ENCODE measurements at places on chromosomes 6 and 20.

DNA sequence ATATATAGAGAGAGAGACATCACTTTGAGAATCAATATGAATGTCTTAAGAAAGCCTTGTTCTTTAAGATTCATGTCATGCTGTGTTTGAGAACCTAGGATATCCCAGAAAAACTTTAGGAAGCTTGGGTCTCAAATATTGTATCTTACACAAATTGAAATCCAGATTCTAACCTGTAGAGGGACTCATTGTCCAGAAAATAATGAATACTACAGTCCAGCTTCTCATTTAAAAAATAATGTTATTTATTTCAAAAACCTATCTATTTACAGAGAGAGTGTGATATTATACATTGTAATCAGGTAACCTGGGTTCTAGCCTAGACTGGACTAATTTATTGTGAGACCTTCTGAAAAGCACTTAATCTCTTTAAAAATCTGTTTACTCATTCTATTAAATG lies 4.2 kb downstream of the RFX6 start:
- DNase-seq: no peak

- DNase-seq: no peak
Observed at GRCh38 chr6:68169922-68170321, 465.2 kb upstream of the ADGRB3 start.

GRCh38 chr6:23775127-23775526 lies 350.9 kb upstream of the NRSN1 start:
- no peak for DNase-seq

GRCh38 chr20:1474817-1475603 lies 8.4 kb upstream of the NSFL1C start:
- no peak for DNase-seq

DNA sequence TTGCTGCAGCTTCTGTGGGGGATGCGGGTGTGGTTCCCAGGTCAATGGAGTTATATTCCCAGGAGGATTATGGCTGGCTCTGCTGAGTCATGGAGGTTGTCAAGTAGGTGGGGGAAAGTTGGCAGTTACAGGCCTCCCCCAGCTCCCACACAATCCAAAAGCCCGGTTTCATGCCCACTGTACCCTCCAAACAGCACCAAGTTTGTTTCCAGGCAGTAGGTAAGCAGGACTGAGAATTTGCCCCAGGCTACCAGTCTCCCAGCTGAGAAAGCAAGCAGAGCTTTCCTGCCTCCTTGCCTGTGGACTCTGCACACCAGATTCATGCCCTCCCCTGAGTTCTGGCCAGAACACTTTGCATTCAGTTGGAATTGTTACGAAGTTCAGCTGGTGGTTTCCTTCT lies 578.2 kb downstream of the MEI4 start:
- no peak for DNase-seq

DNA sequence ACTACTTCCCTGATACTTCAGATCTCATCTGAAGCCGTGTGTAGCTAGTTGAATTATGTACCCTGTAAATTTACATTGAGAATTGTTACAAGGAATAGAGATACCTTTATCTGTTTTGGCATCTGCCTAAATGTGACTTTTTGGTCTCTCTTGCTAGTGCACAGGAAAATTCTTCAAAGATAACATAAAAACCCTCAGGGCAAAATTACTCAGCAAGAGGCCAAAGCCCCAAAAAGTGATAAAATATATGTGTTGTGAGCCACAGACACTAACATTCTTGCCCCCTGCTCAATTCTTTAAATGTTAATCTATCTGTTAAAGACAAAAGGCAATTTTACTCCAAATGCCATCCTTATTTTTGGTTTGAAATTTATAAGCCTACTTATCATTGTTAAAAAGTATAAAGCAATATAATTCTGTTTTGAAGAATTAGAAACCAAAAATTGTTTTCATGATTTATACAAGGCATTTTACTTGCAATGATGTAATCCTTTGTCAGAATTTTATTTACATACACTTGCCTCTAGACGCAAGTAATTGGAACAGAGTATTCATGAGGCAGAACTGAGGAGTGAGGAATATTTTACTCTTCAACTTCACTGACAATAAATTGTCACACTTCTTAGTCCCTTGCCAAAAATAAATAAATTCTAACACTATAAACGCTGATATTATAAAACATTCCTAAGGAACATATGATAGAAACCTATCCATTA lies 186.2 kb downstream of the EPM2A start:
- DNase-seq: no peak

- DNase-seq: peak; percentile 8
Observed at GRCh38 chr20:40197691-40198090, 491.3 kb downstream of the MAFB start.

- DNase-seq: no peak
Observed at GRCh38 chr6:112946051-112946450, 598.9 kb downstream of the RFPL4B start.

DNA sequence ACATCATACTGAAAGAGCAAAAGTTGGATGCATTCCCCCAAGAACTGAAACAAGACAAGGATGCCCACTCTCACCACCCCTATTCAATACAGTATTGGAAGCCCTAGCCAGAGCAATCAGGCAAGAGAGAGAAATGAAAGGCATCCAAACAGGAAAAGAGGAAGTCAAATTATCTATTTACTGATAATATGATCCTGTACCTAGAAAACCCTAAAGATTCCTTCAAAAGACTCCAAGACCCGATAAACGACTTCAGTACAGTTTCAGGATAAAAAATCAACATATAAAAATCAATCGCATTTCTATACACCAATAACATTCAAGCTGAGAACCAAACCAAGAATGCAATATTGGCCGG lies 14.5 kb downstream of the CDK19 start:
- DNase-seq: no peak

GRCh38 chr6:130520221-130520620 lies 154.4 kb downstream of the TMEM200A start:
- no peak for DNase-seq

GRCh38 chr6:22596011-22596410 lies 26.6 kb downstream of the HDGFL1 start:
- DNase-seq: no peak

DNA sequence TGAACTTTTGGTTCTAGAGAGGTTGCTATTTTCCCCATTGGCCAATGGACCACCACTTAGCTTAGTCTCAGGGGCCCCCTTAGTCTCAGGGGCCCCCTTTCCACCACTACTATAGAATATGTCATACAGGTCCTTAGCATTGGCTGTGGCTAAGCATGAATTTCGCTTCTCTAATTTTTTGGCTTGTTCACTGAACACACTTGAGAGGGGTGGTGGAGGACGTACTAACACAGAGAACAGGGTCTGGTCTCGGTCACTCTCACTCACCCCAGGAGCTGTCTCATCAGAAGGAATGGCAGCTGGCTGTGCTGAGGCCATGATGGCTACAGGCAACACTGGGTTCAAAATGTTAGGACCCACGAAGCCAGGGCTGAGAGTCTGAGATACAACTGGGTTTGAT lies 30.3 kb downstream of the ZNF318 start:
- no peak for DNase-seq

DNA sequence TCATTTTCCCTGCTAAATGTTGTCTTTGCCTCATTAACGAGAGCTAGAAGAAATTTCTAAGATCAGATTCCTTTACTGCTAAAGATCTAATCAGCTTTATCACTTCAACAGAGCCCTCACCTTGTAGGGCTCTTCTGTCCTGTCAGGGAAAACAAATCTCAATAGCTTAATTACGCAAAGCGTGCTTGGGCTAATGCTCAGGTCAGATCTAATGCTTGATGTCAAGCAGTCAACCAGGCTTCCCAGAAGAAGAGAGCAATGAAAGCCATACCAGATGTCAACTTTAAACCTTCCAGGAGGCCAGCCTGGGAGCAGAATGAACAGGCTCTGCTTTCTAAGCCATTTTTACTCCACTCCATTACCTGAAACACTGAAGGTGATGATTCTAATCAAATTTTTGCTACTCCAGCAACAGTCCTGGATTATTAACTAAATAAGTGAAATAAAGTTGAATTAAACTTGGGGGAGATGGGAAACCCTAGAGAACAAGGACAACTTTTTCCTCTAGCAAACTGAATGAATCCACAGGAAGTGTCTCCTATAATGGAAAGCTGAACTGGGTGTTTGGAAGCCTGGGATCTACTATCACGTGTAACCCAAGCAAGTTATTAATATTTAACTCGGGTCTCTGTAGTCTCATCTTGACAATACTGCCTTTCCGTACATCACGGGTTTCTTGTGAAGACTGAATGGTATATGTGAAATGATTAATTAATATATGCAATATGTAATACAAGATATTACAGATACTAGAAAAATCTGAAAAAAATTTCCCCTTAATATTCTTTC lies 273.7 kb downstream of the PTPRK start:
- DNase-seq: no peak
